ENCODE measurements at places on chromosomes 2 and 18.

DNA sequence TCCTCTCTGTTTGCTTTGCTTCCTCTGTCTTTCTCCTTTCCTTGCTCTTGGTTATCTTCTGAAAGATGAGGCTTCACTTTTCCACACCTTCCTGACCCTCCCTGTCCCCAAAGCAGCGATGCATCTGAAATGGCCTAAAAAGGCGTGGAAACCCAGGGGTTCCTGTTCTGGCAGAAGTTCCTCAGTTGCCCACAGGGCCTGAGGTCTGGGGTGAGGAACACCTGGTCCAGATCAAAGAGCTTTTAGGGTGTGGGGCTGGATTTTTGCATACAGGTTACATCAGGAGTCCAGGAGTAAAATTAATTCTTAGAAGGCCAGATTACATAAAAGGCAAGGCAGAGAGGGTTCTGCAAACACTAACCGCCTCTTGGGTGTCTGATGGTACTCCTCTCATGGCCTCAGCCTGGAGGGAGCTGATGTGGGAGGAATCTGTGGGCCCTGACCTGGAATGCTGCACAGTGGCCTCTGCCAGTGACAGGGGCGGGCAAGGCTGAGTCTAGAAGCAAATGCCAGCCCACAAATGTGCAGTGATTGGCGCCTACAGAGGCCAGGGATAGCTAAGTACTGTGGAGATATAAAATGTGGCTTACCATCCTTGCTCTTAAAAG, 41.8 kb downstream of the INPP4A start:
- DNase-seq: no peak

DNA sequence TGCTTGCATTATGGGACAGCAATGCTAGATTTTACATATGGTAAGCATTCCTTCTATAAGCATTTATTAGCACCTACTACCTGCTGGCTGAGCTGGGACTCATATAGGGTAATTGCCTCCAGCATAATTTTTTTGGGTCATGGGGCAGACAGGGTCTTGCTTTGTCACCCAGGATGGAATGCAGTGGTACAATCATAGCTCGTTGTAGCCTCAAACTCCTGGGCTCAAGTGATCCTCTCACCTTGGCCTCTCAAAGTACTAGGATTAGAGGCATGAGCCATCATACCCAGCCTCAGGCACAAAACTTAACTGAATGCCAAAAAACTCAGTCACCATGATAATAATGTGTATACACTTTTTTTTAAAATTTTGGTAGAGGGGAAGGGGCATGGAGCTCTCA, 35.3 kb downstream of the TMEM237 start:
- DNase-seq: no peak

DNA sequence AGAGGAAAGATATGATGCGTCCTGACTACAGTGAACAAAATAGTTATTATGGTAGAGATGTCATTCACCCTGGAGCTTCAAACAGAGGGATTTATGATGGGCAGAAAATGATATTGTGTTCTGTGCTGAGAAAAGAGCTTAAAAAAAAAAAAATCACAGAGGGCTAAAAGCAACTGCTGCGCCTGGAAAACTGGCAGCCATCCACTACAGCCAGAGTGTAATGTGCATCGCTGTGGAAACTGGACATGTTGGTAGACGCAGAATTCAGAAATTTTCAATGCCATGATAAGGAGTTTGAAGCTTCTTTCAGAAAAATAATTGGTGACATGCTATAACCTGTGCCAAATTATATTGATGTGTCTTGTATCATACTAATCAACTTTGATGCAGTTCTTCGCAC, 122.9 kb upstream of the SOX11 start:
- no peak for DNase-seq

- no peak for DNase-seq
Measured at GRCh38 chr2:74501335-74502071, 2.1 kb upstream of the LBX2 start.

DNA sequence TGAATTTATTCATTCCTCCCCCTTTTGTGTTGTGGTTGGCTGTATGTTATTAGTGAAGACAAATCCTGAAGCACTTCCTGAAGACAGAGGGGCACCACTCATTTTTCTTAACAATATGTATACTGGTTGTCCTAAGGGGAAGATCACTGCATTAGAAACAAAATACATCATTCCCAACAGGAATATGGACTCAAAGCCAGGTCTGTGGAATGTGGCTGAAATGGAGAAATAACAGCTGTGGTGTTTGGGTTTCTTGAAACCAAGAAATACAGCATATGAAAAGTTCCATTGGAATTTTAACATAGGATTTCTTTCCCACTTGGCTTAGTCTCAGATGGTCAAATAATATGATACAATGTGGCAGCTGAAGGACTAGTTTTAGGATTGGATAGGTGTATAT, 267.6 kb downstream of the KCNE4 start:
- no peak for DNase-seq

GRCh38 chr2:37654932-37655841, 16.3 kb downstream of the CDC42EP3 start:
- no peak for DNase-seq

GRCh38 chr2:229273723-229274338, 2.7 kb upstream of the PID1 start:
- DNase-seq: no peak

- no peak for DNase-seq
Measured at GRCh38 chr2:1561259-1561658, 148.0 kb downstream of the TPO start.

- no peak for DNase-seq
Measured at GRCh38 chr2:196168181-196168580, 3.2 kb downstream of the STK17B start.

- DNase-seq: no peak
Measured at GRCh38 chr2:132701810-132702209, 31.8 kb upstream of the LYPD1 start.

DNA sequence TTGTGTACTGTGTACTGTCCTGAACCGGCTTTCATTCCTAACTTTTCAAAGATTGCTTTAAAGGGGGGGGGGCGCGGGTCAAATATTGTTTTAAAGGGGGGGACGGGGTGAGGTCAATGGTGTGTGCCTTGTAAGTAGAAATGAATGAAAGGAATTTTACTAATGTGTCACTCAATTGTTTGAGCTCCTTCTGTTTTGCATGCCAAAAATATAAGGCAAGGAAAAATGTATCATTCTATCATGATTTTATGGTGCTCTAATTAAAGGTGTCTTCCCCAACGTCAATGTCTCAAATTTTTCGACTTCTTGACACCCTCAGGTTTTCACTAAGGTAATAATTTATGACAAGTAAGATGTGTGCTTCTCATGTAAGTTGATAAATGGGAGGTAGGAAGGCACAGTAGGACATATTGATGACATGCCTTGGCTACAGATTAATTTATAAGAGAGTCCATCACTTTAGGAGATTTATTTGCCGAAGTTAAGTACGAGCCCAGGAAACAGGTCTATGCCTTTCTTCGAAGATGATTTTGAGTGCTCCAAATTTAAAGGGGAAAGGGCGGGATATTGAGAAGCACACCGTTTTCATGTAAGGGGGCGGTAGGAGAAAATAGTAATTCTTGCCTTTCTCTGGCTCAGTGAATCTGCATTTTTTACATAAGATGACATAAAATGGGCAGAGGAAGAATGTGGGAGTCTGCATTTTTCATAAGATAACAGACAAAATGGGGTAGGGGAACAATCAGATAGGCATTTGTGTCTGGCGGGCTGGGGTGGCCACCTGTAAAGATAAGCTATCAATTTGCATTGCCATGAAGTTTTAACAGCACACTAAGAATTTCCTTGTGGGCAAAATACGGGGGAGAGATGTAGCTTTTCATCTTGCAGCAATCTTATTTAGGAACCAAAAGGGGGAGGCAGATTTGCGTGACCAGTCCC, 1.2 kb upstream of the TRAPPC8 start:
- no peak for DNase-seq

DNA sequence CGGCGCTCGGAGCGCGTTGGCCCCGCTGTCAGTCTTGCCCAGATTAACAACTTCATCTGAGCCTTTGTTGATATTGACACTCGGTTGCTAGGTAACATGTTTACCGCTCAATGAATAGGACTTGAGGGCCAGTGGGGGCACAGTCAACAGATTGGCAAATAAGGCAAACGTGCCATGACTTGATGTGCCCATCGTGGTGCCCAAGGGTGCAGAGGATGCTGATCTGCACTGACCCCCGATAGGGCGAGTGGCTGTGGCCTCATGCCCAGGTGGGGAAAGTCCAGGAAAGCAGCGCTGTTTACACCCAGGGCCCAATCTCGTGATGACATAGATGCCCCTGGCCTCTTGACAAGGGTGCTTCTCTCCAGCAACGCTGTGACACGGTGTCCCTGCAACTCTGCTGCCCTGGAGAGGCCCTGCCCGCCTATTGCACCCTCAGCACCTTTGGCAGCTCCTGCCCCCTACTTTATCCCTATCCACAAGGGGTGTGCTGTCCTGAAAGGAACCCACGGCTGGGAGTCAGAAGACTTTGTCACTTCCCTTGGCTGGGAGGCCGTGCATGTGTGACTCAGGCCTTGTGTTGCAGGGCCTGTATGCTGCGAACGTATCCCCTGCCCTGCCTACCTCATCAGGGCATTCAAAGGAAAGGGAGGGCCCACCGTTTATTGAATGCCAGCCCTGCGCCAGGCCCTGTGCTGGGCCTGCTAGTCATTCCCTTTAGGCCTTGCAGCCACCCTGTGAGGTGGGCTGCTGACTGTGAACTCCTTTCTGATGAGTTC, 158.0 kb downstream of the INHBB start:
- DNase-seq: no peak

- no peak for DNase-seq
Measured at GRCh38 chr18:30987467-30988241, 54.9 kb downstream of the DSC3 start.

DNA sequence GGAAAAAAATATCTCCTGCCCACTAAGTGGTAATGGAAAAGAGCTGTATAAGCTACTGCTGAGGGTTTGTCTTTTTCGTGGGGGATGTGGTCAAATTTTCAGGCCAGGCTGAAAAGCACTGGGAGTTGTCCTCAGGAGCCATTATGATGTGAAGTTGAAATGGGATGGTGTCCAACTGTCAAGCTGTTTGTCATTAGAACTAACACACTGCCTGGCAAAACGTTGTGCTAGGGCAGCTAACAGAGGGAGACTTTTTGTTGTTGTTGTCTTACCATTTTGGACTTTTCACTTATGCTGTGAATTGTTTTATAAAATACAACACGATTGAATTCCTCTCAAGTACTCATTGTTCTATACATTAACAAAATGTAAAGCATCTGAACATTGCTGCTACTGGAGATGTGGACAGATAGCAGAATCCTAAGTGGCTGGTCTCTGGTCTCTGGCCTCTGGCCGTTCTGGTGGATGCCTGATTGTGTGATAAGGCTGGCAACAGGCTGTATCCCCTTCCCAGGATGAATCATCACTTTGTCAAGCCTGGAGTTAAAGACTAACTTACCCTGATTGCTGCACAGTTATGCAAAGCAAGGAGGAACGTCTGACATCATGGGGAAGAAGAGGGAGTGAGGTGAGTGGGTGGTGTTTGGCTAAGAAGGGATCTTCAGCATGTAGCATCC, 2.3 kb downstream of the MYO1B start:
- no peak for DNase-seq

DNA sequence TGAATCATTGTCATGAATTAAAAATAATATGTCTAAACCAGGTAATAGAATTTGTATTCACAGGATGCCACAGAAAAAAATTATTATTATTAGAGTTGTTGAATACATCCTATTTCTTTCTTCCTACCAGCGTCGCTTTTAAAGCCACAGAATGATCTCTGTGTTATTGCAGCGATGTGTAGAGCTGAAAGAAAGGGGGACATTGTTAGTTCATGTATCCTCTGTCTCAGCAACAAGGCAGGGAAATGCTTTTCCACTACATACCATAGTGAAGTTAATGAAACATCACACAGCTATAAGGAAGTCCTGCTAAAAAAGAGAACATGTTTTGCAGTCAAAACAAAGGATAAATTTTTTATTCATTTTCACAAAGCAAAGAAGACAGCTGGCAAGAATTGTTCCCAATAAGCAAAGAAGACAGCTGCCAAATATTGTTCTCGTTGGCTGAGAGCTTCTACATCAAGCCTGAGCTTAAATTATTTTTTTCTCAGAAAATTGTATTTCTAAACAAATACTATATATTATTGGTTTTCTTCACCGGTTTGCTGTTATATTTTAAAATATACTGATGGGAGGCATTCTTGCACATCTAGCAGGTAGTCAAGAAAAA, 1234.4 kb downstream of the SUCLG1 start:
- no peak for DNase-seq

DNA sequence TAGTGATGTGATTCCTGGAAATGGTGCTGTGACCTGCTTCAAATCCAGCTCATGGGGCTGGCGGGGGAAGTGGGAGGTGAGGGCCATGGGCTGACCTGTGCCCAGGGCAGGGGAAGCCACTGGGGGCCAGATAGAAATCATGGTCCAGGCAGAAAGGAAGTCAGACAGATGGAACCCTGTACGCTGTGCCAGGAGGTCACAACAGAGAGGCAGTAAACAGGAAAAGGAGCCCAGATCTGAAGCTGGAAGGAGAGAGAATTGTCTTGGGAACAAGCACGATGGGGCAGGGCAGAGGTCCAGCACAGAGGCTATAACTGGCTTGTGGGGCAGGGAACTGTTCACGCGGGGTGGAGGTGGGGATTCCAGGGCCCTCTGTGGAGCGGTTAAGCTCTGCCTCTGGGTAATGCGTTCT, 76.0 kb downstream of the RNF144A start:
- DNase-seq: no peak

DNA sequence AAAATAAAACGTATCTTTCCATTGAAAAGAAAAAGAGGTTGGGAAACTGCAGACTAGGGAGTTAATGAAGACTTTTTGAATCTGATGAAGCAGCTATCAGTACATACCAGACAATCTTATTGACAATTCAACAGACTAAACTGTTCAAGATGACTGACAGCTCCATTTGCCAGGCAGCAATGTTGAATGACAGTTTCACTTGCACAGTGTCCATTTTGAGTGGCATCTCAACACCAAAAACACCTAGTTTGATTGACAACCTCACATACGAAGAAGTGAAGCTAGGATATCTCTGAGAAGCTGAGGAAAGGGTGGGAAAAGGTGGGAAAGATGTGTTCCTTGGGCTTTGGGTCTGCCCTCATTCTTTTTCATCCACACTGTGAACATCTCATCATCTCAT, 315.0 kb upstream of the SYT4 start:
- no peak for DNase-seq

DNA sequence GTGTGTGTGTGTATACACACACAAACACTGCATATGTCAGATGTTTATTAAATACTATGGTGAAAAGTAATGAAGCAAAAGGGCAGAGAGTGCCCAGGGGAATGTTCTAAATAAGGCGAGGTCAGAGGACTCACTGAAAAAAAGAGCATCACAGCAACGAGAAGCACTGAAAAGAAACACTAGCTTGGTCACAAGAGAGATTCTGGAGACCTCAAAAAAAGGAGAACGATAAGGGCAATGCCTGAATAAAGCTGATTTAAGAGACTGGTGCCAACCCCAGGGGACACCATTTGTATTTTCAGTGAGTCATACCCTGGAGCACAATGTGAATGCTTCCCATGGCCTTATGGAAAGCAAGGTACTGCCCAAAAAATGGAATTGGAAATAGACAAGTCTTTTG, 14.5 kb downstream of the SLC40A1 start:
- no peak for DNase-seq

- no peak for DNase-seq
Measured at GRCh38 chr2:220143336-220143735, 515.9 kb downstream of the SLC4A3 start.

Data from CD4-positive, alpha-beta T cell treated with Interleukin-6 for 4 hours (primary cell).